GM23338 (cell line): ENCODE measurements at places on chromosomes 2 and 18.

DNA sequence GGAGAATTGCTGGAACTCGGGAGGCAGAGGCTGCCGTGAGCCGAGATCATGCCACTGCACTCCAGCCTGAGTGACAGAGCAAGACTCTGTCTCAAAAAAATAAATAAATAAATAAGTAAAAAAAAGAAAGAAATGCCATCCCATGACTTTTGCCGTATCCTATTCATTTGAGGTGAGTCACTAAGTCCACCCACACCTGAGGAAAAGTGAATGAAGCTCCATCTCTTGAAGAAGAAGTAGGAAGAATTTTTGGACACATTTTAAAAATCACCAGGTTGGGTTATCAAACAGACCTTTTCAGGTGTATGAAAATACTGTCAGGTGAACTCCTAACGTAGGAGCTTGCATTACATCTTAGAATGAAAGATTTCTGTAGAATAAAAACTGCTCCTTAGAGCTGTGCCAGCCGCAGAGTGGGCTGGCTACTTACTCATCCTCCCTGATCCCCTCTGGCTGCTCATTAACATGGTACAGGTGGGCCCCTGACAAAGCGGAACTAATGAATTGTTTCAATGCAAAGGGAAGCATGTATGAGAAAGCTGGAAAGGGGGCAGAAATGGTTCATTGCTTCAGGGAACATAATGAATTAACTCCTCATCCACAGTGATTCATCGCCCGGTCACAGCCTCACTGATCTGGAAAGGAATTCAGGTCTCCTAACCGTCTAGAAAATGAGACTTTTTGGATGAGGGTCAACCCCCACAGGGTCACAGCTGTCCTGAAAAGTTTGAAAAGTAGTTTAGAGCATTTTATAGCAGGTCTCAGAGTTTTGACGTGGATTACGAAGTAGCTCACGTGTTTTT, 191.4 kb downstream of the SPP2 start:
- DNase-seq: no peak

DNA sequence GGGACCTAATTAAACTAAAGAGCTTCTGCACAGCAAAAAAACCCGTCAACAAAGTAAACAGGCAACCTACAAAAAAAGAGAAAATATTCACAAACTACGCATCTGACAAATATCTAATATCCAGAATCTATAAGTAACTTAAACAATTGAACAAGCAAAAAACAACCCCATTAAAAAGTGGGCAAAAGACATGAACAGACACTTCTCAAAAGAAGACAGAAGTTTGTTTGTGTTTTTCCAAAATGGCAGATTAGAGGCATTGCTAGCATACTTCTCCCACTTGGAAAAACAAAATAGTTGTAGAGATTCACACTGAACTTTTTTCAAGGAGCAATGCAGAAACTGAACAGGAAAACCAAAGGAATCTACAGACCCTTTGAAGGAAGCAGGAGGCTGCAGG, 37.6 kb downstream of the FLACC1 start:
- no peak for DNase-seq

GRCh38 chr2:226183550-226183949, 616.1 kb downstream of the IRS1 start:
- DNase-seq: no peak

GRCh38 chr2:72185206-72185605, 37.5 kb upstream of the CYP26B1 start:
- no peak for DNase-seq

- DNase-seq: no peak
These were observed 15.9 kb downstream of the KLHL41 start for GRCh38 chr2:169525434-169525833.

GRCh38 chr2:217752714-217753459, 249.9 kb downstream of the TNS1 start:
- DNase-seq: no peak

DNA sequence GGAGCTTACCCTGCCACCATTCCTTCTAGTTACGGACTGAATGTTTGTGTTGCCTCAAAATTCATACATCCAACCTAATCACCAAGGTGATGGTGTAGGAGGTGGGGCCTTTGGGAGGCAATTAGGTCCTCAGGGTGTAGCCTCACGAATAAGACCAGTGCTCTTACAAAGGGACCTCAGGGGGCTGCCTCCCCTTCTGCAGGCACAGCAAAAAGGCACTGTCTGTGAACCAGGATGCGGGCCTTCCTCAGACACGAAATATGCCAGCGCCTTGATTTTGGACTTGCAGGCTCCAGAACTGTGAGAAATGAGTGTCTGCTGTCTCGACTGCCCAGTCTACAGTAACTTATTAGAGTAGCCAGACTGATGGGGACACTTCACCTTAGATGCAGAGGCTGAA, 150.4 kb upstream of the HDAC4 start:
- DNase-seq: no peak
